ENCODE measurements at places on chromosomes 4 and X. TPM values are rescaled to one million over a fixed set of nuclear protein-coding genes. Genes with fewer than 3 reads are reported as not detected.
A peak's percentile ranks its signal among the peaks of the same experiment; 100 is the strongest.

DNA sequence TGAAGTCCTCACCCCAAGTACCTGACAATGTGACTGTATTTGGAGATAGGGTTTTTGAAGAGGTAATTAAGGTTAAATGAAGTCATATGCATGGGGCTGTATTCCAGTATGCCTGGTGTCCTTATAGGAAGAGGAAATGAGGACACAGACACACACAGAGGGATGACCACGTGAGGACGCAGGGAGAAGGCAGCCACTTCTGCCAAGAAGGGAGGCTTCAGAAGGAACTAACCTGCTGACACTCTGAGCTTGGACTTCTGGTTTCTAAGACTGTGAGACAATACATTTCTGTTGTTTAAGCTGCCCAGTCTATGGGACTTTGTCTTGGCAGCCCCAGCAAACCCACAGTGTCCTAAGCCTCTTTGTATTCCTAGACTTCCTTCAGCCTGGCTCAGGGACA lies 3.0 kb upstream of the SLC2A9 start:
- H3K27ac ChIP-seq, result peak overlapping the region; percentile 42
- no peaks in the 10 kb centered on the region for H3K27me3 ChIP-seq
- H3K4me3 ChIP-seq, result no peak overlapping the region
- no peaks in the 10 kb centered on the region for H3K36me3 ChIP-seq
- DNase-seq, result no peak

- no peaks in the 10 kb centered on the region for H3K27me3 ChIP-seq
- H3K36me3 ChIP-seq, result no peaks in the 10 kb centered on the region
- no peak overlapping the region for H3K4me3 ChIP-seq
- H3K27ac ChIP-seq, result no peak overlapping the region
- H3K4me1 ChIP-seq, result no peaks in the 10 kb centered on the region
These were observed 130.8 kb upstream of the PSAPL1 start for GRCh38 chr4:7565483-7565882.

GRCh38 chr4:56803471-56803870 lies 18.0 kb downstream of the SPINK2 start:
- peaks cover 3% of the 10 kb centered on the region for H3K4me1 ChIP-seq
- H3K4me3 ChIP-seq, result no peak overlapping the region
- H3K27me3 ChIP-seq, result no peaks in the 10 kb centered on the region
- no peak for DNase-seq
- H3K36me3 ChIP-seq, result no peaks in the 10 kb centered on the region

The DDX53 gene
- not detected for total RNA-seq

- H3K27me3 ChIP-seq, result no peaks in the 10 kb centered on the region
- H3K4me1 ChIP-seq, result no peaks in the 10 kb centered on the region
- no peak overlapping the region for H3K27ac ChIP-seq
- no peak for DNase-seq
- H3K36me3 ChIP-seq, result no peaks in the 10 kb centered on the region
- H3K4me3 ChIP-seq, result no peak overlapping the region
These were observed 834.4 kb upstream of the SLIT2 start for GRCh38 chr4:19417256-19417655.

GRCh38 chrX:133543654-133544053 lies 128.4 kb upstream of the GPC4 start:
- no peaks in the 10 kb centered on the region for H3K27me3 ChIP-seq
- no peak for DNase-seq
- no peaks in the 10 kb centered on the region for H3K4me1 ChIP-seq
- H3K4me3 ChIP-seq, result no peak overlapping the region
- no peak overlapping the region for H3K27ac ChIP-seq

- H3K4me3 ChIP-seq, result no peak overlapping the region
- no peaks in the 10 kb centered on the region for H3K36me3 ChIP-seq
- H3K27ac ChIP-seq, result no peak overlapping the region
- peak; percentile 35 for DNase-seq
- no peaks in the 10 kb centered on the region for H3K4me1 ChIP-seq
These were observed 20.7 kb downstream of the PSAPL1 start for GRCh38 chr4:7414046-7414445.

- DNase-seq, result no peak
- no peaks in the 10 kb centered on the region for H3K27me3 ChIP-seq
- no peaks in the 10 kb centered on the region for H3K36me3 ChIP-seq
- H3K4me3 ChIP-seq, result no peak overlapping the region
These were observed 341.7 kb upstream of the NDST3 start for GRCh38 chr4:117692538-117692937.

The EIF4E gene
- 70.4 TPM for total RNA-seq

The NDUFB11 gene
- total RNA-seq, result 199 TPM

DNA sequence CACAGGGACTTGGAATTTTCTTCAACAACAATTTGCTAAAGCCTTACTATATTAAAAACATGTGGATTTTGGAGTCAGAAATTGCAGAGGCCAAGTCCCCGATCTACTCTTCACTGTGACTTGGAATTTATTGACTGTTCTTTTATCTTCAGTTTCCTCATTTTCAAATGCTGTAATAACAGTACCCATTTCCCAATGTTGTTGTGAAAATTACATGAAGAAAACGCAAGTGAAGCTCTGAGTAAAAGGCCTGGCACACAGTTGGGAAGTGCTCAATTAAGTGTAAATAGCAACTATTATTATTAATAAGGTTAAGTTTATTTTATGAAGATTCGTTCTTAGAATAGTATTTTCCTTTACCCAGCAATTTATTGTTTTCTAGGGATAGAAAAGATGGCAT lies 15.7 kb downstream of the STBD1 start:
- H3K27me3 ChIP-seq, result no peaks in the 10 kb centered on the region
- no peak overlapping the region for H3K4me3 ChIP-seq
- H3K4me1 ChIP-seq, result no peaks in the 10 kb centered on the region
- no peak for DNase-seq
- H3K27ac ChIP-seq, result no peak overlapping the region

GRCh38 chr4:85081196-85081595 lies 114.7 kb upstream of the WDFY3 start:
- H3K27ac ChIP-seq, result no peak overlapping the region
- no peaks in the 10 kb centered on the region for H3K27me3 ChIP-seq

DNA sequence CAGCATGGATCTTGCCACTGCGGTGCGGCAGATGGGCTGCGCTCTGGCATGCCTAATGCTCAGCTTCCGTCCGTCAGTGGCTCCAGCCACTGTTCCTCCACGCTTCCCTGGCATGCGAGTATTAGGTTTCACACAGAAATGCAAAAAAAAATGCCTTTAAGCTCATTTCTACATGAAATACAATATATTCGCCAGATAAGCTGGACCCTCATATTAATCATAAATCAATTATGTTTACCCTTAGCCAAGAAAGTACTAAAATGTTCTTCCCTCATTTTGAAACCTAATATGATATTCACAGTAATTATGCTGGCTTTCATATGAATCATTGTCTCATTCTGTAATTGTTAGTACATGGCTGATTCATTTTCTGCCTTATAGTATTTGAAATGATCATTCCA lies 115.5 kb upstream of the FAM241A start:
- no peak overlapping the region for H3K4me3 ChIP-seq
- no peaks in the 10 kb centered on the region for H3K27me3 ChIP-seq
- no peak for DNase-seq
- no peaks in the 10 kb centered on the region for H3K36me3 ChIP-seq

DNA sequence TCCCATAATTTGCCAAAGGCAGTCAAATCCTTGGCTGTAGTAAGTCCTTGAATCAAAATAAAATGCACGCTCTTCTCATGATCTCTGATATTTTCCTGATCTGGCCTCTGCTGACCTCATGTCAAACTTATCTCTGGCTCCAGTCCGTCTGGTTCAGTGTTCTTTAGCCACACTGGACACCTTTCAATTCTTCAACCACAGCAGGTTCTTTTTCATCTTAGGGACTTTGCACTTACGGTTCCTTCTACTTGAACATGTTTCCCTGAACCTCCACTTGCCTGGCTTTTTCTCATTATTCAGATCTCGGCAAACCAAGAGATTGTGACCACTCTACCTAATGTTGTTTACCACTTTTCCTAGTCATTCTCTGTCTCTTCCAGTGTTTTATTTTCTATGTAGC lies 10.3 kb downstream of the ENPEP start:
- no peak for DNase-seq
- H3K27ac ChIP-seq, result no peak overlapping the region
- H3K4me3 ChIP-seq, result no peak overlapping the region
- no peaks in the 10 kb centered on the region for H3K36me3 ChIP-seq
- no peaks in the 10 kb centered on the region for H3K27me3 ChIP-seq

GRCh38 chr4:114577386-114577785 lies 21.2 kb upstream of the UGT8 start:
- no peaks in the 10 kb centered on the region for H3K4me1 ChIP-seq
- no peaks in the 10 kb centered on the region for H3K36me3 ChIP-seq
- no peak overlapping the region for H3K4me3 ChIP-seq
- no peak overlapping the region for H3K27ac ChIP-seq
- H3K27me3 ChIP-seq, result no peaks in the 10 kb centered on the region

- H3K27ac ChIP-seq, result no peak overlapping the region
- no peaks in the 10 kb centered on the region for H3K4me1 ChIP-seq
- no peaks in the 10 kb centered on the region for H3K27me3 ChIP-seq
- no peak overlapping the region for H3K4me3 ChIP-seq
- no peak for DNase-seq
- no peaks in the 10 kb centered on the region for H3K36me3 ChIP-seq
These were observed 52.6 kb downstream of the HPRT1 start for GRCh38 chrX:134512566-134512965.

The MMRN1 gene
- 3.2 TPM for total RNA-seq

DNA sequence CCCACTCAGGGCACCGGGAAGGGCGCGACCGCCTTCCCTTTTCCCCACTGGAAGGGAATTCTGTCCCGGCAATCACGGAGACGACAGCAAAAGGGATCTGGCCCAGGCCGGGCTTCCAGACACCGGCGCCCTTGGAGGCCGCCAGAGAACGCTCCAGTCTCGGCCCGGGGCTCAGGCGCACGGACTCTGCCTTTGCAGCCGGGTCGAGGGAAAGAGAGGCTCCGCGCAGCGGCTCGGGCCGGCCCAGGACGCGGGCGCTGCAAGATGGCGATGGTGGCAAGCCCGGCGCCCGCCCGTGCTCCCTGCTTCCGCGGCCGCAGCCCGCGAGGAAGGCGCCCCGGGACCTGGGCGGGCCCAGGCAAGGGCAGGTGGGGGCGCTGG lies 1.1 kb downstream of the CTBP1 start:
- DNase-seq, result no peak
- peaks cover 64% of the 10 kb centered on the region for H3K4me1 ChIP-seq

DNA sequence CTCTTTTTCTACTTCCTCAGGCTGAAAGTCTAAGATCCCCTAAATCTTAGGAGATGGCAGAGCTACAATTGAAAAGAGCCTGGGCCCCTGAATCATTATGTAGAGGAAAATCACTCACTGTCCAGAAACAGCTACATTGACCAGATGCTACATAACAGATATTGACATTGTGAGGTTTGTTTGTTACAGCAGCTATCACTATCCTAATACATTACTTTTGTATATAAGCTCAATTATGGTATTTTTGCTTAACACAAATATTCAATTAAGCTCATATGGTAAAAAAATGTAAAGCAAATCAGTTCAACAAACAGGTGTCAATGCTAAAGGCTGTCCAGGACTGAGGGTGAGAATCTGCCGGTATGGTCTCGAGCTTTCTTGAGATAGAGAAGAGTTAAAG lies 89.4 kb downstream of the LDB2 start:
- no peaks in the 10 kb centered on the region for H3K27me3 ChIP-seq
- H3K27ac ChIP-seq, result no peak overlapping the region
- no peak overlapping the region for H3K4me3 ChIP-seq

The NSUN7 gene
- not detected for total RNA-seq
